Activated naive CD4-positive, alpha-beta T cell treated with Interleukin-2 at 50 U/mL for 16 hours (primary cell): ENCODE measurements at places on chromosomes 16 and 17.

- DNase-seq = no peak
Measured at GRCh38 chr16:80680839-80681238, 123.6 kb downstream of the CDYL2 start.

- DNase-seq = no peak
Measured at GRCh38 chr17:13996276-13996675, 73.0 kb upstream of the COX10 start.

DNA sequence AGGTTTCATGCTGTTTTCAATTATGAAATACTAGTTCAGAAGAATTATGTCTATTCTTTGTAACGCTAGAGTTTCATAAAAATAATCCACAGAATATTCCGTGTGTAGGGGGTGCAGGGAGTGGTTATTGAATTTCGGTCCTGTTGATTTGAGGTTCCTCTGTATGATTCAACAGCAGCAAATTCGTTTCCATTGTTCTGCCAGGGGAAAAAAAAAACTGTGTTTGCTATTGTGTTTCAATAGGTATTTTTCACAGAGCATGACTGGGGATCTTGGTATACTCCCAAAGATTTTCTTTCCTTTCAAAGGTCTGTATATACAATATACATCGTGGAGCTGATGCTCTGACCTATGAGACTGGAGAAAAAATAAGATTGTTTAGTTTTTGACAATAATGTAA is 15.8 kb downstream of the SHISA9 start:
- no peak for DNase-seq

DNA sequence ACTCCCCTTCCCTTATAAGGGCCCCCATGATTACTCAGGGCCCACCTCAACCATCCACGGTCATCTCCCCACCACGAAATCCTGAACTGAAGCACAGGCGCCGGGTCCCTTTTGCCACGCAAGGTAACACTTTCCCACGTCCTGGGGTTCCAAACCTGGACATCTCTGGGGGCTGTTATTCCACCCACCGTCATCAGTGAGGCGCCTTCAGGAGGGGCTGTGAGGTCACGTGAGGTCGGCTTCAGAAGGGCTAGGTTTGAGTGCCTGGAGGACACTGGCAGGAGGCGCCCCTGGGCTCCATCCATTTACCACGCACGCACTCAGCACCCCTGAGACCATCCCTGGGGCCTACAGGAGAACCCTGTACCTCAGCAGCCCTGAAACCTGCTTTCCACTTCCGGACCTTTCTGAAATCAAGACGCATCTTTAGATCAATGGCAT is 4.1 kb downstream of the CD2BP2 start:
- DNase-seq = no peak

DNA sequence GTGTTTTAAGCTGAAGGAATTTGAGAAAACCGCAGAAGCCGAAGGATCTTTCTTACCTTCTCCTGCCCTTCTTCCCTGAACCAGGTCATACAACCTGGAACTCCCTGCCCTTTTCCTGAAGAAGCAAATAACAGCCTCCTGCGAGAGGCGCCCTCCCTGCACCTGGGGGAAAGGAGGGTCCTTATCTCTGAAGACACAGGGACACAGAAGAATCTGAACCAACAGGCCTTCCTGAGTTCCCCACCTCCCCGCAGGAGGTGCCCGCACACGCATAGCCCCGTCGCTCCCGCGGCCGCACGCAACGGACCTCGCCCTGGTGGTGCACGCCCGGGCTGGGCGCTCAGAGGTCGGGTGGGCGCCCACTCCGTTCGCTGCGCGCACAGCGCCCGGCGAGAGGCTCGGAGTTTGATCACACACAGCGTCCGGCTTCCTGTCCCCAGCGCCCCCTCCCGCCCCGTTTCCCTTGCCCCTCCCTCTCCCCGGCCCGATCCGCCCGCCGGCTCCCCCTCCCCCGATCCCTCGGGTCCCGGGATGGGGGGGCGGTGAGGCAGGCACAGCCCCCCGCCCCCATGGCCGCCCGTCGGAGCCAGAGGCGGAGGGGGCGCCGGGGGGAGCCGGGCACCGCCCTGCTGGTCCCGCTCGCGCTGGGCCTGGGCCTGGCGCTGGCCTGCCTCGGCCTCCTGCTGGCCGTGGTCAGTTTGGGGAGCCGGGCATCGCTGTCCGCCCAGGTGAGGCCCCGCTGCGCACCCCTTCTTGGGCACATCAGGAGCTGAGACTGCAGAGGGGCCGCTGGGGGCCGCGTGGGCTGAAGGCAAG is at the start of gene TNFSF12:
Gene TNFSF12, plus strand, starts transcription at position 474 of the 816 bp plus-strand sequence. Its CDS starts 96 bp downstream, at position 570.
- DNase-seq = peak; percentile 62

- DNase-seq = no peak
Measured at GRCh38 chr17:72458301-72458700, 337.5 kb downstream of the SOX9 start.

DNA sequence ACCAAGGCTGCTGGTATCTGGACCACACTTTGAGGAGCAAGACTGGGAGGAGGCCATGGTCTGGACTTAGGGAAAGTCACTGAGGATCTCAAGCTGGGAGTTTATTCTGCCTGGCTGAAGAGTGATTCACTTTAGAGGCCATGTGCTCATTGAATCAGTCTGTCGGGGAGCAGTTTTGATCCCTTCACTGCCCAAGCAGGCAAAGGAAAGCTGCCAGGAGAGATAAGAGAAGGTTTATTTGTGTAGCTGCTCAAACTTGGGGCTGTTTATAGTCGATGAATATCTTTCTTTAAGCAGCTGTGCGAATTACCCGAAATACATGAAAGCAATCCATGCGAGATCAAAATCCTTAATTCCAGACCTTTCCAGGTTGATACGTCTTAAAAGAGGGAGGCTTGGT is 544.4 kb upstream of the EEF2KMT start:
- DNase-seq = no peak

DNA sequence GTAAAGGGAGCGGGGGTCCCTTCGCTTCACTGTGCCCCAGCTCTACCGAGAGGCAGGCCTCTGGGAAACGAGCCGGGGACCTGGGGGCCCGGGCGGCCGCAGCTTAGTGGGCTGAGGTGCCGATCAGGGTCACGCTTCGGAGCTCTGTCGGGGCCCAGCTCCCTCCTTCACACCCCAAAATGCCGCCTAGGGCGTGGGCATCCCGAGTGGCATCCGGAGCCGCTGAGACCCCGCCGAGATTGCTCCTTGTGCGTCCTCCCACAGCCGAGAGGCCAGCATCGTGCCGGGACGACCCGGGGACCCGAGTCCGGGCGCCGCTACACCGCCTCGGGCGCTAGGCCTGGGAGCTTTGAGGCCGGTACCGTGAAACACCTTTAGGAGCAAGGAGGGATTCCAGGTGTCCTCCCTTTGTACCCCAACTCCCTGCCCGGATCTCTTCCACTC is 1.3 kb downstream of the SALL1 start:
- DNase-seq = no peak

DNA sequence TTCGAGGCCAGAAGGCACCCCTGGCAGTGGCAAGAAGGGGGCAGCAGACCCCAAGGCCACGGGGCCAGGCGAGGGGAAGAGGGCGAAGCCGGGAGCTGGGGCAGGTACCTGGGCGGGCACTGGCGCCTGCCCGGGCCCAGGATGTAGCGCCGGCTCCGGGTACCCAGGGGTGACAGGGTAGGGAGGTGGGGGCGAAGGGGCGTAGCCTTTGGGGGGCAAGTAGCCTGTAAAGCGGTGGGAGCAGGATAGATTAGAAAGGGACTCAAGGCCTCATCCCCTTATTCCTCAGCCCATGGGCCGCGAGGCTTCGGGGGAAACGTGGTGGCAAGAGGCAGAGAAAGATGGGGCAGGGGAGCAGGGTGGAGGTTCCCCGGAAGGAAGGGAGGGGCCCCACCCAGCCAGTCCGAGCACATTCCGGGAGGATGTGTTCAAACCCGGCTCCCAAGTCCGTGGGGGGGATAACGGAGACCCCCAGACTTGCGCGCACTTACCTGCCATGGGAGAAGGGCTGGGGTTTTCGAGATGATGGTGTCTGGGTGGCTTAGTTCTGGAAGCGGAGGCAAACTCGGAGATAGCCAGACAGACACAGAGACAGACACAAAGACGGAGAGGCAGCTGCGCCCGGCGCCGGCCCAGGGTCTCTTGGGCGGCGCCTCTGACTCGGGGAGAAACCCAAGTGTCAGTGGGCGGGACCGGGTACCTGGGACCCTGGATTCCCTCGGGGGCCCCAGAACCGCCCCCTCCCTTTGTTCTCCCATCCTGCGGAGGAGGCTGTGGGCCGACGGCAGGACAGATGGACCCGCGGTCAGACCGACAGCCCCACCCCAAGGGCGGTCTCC is 493 bp downstream of the PLSCR3 start:
- peak; percentile 63 for DNase-seq

- DNase-seq = peak; percentile 89
Measured at GRCh38 chr17:8158267-8159031, 4.3 kb downstream of the VAMP2 start.

DNA sequence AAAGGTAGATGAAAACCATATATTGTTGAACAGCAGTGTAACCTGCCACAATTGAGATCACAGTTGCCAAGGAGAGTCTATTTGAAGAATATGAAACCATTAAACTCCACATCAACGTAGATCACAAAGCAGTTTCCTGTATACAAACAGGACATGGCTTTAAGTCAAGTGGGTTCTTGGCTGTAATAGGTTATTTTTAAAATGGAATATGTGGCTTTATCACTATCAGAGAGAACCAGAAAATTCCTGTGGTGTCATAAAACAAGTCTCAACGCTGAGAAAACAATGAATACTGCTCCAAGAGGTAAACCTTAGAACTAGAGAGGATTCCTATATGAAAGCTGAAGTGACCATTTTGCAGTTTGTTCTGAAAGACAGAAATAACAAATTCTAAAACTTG is 999.7 kb downstream of the CDH11 start:
- no peak for DNase-seq

DNA sequence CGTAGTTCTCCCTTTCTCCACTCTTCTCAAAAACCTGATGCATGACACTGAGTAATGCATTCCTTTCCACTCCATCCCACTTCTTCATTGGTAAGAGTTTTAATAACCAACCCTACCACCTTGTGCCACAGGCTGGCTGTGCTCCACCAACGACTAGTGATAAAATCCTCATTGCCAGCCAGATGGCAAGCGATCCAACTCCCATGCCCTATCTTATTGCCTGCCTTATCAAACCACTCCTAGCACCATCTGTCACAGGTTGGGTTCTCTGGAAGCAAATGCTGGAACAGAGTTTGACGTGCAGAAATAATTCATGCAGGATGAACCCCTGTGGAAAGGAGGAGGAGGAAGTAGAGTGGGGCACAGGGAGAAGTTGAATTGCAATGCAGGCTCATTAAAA is 99.5 kb downstream of the CHD9NB start:
- no peak for DNase-seq

DNA sequence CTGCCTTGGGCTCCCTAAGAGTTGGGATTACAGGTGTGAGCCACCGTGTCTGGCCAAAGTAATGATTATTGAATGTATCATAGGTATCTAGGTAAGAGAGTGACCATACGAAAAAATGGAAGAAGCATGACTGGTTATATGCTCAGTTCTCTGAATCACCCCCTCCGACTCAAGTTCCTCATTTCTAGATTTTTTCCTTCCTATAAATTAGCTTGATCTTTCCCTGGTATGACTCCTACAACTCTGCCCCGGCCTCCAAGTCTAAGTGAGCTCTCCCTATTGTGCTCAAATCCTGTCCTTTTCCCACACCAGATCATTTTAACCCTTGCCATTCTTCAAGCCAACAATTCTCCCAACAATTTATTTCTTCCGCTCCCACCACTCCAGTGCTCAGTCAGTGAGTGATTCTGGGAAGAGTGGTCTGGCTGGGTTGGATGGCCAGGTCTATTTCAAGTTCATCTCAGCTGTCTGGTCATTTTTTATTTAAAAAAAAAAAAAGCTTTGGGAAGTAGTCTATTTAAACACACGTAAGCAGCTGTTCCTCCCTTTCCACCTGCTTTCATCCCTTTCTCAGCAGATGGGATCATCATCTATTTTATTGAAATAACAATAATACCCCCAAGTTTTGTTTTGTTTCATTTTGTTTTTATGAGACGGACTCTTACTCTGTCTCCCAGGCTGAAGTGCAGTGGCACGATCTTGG is 120.2 kb upstream of the HS3ST2 start:
- DNase-seq = no peak

DNA sequence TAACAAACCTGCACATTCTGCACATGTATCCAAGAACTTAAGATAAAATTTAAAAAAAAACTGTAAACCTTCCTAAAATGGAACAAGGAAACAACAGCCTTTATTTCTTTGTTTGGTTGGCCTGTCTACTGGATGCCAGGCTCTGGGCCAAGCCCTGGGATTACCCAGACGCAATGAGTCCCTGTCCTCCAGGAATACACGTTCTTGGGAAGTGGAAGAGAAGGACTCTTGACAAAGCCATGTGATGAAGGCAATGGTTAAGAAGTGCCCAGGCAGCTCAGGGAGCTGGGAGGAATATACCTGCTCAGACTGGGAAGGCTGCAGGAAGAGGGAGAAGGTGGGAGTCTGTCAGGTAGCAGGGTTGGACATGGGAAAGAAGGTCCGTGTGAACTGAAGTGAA is 115.4 kb downstream of the AXIN2 start:
- no peak for DNase-seq

GRCh38 chr17:76757256-76757655 is 19.3 kb downstream of the MFSD11 start:
- DNase-seq = no peak

GRCh38 chr17:4728124-4728523 is 3.1 kb upstream of the MED11 start:
- DNase-seq = no peak

GRCh38 chr17:17381446-17382064 is 78.4 kb downstream of the NT5M start:
- DNase-seq = no peak

- DNase-seq = no peak
Measured at GRCh38 chr16:56143666-56144065, 47.6 kb upstream of the GNAO1 start.

GRCh38 chr17:7479213-7480088 is at the start of gene ZBTB4:
TSS of gene ZBTB4 (minus strand) at chr17:7479631. CDS start at chr17:7466801, 12,830 bp downstream.
- peak; percentile 64 for DNase-seq

GRCh38 chr17:69198238-69198637 is 30.4 kb downstream of the ABCA10 start:
- no peak for DNase-seq

- no peak for DNase-seq
Measured at GRCh38 chr17:31838636-31839225, 20.3 kb downstream of the COPRS start.

DNA sequence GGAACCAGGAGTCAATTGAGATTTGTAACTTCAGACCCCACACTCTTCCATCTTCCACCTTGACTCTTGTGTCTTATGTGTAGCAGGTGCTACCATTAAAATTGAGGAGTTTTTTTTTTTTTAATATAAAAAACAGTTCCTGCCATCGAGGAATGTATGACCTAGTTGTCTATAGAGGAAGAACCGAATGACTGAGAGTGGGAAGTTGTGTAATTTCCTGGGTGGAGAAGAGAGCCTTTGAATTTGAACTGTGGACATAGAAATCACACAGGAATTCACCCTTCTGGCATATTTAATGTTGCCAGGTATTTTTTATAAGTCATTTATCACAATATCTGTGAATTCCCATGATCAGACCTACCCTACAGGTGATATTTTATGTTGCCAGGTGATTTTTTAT is 22.0 kb downstream of the SP2 start:
- DNase-seq = no peak

GRCh38 chr17:52064791-52065211 is 93.7 kb downstream of the CA10 start:
- no peak for DNase-seq

- peak; percentile 19 for DNase-seq
Measured at GRCh38 chr17:17269926-17270773, 10.9 kb downstream of the COPS3 start.
